SJSA1 (cell line): ENCODE measurements at places on chromosomes 7 and 10.
A peak's percentile ranks its signal among the peaks of the same experiment; 100 is the strongest.

DNA sequence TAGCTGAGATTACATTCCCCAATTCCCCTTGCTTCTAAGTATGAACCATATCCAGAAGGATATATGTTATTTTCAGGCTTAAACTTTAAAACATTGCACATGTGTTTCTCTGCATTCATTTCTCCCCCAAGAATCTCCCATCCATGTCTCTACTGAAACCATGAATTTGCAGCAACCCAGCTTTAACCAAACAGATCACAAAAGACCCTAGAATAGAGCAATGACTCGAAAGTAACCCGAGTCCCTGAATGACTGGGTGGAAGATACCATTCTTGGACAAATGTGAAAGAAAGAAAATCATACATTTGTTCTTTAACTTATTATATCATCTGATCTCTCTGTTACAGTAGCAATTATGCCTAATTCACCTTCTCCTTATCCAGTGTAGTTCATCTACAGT lies 278.7 kb downstream of the IPMK start:
- DNase-seq: no peak

DNA sequence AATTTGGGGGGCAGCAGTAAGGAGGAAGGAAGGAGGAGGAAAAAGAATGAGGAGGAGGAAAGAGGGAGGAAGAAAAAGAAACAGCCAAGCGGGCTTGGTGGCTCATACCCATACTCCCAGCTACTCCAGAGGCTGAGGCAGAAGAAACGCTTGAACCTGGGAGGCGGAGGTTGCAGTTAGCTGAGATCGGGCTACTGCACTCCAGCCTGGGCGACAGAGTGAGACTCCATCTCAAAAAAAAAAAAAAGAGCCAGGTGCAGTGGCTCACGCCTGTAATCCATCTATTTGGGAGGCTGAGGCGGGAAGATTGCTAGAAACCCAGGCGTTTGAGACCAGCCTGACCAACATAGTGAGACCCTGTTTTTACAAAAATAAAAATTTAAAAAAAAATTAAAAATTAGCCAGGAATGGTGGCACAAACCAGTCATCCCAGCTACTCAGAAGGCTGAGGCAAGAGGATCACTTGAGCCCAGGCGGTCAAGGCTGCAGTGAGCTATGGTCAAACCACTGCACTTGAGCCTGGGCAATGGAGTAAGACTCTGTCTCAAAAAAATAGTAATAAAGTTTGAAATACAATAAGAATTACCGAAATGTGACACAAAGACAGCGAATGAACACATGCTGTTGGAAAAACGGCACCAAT lies 14.1 kb upstream of the CRCP start:
- no peak for DNase-seq

DNA sequence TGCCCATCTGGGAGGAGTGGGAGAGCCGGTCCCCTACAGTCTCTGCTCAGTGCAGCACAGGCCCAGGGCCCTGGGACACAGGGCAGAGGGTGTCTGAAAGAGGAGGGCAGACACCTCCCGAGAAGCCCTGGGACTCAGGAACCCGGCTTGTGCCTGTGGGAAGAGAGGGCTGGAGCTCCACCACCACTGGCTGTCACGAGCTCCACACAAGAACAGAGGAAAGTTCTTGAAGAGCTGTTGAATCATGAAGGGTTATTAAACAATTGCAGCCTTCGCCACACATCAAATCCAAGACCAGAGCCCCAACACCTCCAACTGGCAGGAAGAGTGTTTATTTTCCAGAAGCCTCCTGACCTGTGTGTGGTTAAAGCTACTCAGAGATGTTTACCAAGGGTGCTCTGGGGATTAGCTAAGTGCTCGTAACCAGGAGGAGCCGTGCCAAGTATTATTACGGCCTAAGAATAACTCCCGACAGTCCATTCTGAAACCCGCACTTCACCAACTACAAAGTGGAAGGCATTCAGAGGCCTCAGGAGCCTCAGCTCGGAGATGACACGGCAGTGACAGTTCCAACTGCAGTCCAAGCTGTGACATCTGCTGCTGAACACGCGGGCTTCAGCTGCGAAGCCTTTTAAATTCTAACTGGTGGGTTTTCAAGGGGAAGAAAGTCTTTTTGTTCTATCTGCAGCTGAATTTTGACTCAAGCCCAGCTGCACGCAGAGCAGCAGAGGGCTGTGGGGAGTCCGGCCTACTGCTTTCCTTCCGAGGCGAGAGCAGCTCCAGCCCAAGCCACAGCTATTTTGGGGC lies 75.1 kb downstream of the MAD1L1 start:
- DNase-seq: peak; percentile 73

GRCh38 chr10:38093816-38094157 lies 350 bp upstream of the ZNF37A start:
- DNase-seq: no peak

- no peak for DNase-seq
Measured at GRCh38 chr7:90797596-90797995, 201.5 kb downstream of the CDK14 start.

DNA sequence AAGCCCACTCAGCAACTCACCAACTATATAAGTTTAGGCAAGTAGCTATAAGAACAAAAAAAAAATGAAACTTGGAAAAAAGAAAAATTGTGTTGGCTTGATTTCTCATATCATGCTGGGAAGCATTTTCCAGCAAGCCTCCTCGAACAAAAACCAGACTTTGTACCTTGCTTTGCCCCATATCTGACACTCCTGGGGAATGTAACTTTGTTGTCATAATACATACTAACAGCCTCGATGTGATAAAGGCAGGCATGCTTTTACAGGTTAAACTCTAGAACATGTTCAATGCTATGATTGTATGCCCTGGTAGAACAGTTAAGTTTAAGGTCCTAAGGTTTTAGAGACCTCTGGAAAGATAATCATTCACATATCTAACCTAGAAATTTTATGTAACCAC lies 11.6 kb downstream of the CFAP43 start:
- DNase-seq: no peak

- no peak for DNase-seq
Measured at GRCh38 chr10:132611986-132612385, 74.4 kb downstream of the INPP5A start.
